Uterus (tissue), 4 donors: ENCODE measurements at places on chromosomes 7 and 10.

- no peak for DNase-seq
Measured at GRCh38 chr10:68489919-68490318, 18.1 kb upstream of the DNA2 start.

DNA sequence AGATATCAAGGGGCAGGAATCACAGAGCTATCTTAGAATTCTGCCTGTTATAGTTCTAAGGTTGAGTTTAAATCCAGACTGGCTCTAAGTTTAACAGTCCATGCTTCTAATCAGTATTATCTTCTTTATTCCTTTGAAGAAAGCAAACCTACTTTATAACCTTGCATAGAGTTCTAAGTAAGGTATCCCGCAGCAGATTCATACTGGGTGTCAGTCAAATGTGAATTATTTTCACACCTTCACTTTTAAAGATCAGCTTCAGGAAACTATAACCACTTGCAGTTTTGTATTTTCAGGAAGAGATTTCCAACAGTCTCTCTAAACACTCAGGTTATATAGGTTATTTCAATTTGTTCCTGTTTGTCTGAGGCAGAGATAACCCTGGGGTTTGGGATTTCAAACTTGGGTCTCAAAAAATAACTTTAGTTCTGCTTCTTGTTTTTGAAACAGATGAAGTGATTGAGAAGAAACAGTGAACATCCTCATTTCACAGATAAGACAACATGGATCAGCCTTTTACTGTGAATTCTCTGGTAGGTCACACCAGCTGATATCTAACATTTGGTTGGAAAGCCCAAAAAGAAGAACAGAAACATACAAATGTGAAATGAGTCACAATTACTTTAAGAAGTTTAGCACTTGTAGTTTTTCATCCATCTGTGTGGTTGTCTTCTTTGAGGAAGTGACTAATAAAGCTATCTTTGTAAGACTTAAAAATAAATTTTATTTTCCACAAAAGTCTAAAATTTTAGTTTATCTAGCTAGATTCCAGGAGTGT, 21.4 kb downstream of the STAMBPL1 start:
- DNase-seq = no peak

- DNase-seq = no peak
Measured at GRCh38 chr10:79994556-79994955, 45.7 kb upstream of the SFTPD start.

DNA sequence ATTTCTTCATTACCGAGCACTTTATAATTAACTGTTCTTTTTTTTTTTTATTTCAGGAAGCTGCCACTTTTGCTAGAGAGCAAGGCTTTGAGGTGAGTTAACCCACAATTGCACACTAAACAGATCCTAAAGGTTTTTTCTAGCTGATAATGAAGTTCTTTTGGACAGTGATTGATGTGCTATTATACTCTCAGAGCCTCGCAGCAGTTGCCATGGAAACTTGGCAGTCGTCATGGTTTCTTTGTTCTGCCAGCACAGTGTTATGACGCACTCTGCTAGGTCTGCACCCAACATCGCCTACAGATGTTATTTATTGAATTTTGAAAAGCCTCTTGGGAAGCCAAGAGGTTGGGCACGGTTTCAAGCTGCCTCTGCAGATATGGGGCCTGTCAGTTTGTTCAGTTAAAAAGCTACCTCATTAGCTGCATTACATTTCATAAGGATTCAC, 237.2 kb upstream of the KAT6B start:
- DNase-seq = peak; percentile 92

- DNase-seq = no peak
Measured at GRCh38 chr10:46319389-46319788, 32.6 kb downstream of the ANTXRL start.

GRCh38 chr10:6382081-6382480, 179.3 kb downstream of the PFKFB3 start:
- no peak for DNase-seq

DNA sequence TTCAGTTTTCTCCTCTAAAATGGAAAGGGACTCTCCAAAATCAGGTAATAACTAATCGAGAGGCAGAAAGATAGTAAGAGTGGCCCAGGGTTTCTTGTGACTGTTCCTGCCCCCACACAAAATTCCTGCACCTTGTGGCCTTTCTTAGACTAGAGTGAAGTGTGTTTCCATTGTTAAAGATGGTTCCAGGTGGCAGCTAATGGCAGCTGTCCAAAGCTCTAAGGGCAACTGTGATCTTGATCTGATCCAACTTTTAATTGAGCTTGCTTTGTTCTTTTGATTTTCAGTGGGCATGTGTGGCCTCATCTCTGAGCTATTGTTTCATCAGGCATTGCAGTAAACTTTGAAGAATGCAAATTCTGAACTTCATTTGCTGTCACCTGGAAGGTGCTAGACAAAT, 19.4 kb downstream of the ACSL5 start:
- no peak for DNase-seq

GRCh38 chr10:16787361-16787791, 29.8 kb downstream of the RSU1 start:
- no peak for DNase-seq

DNA sequence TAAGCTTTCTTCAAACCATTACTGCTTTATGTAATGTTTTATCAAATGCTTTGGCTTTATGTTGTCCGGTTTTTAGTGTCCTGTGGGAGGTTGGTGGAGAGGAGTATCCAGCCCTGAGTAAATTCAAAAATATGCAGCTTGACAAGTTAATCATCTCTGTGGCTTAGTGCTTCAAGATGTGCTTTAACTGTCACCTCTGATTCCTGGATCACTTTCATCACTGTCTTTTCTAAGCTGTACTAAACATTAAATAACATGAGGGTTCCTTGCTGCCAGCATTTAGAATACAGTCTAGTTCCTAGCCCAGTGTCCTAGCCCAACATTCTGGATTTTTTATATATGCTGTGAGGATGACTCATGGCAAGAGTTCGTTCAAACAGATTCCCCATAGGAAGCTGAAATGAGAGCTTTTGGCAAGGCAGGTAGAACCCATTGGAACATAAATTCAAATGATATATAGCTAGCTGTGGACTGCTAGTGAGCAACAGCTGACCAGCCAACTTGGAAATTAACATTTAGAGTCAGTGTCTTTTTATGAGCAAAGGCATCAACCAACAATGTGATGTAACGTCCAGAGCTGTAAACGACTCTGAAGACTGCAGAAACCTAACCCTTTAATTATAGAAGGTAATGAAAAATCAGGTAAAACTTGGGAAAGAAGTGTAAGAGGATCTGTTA, 80.6 kb upstream of the OIT3 start:
- no peak for DNase-seq
